ENCODE measurements at places on chromosomes 2 and 18. TPM values are rescaled to one million over a fixed set of nuclear protein-coding genes. Genes with fewer than 3 reads are reported as not detected.

Gene IL1A
- total RNA-seq, result 0.09 TPM

Gene CAPN14
- not detected for total RNA-seq

Gene CRYBA2
- total RNA-seq, result not detected

Gene RAB1A
- total RNA-seq, result 251 TPM

Data from A549 treated with GW870086 at 1 μM for 4 hours (cell line).